Fibroblast of skin of abdomen (primary cell): ENCODE measurements at places on chromosomes 2 and 18.

DNA sequence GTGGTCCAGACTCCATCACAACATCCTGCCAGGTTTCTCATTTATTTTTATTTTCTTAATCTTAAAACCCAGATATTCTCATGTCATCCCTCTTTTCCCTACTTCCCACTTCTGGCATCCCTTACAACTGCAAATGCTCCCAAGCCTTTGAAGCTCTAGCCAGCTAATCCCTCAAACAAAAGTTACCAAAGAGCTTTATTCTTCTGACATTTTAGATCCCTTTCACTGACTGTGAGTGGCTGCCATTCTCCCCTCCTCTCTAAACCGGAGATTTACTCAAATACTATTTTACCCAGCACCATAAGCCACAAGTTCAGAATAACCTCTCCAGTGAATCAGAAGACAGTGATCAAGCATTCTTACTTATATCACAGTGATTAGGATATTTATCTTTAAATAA is 569.0 kb upstream of the SYT4 start:
- DNase-seq = no peak

DNA sequence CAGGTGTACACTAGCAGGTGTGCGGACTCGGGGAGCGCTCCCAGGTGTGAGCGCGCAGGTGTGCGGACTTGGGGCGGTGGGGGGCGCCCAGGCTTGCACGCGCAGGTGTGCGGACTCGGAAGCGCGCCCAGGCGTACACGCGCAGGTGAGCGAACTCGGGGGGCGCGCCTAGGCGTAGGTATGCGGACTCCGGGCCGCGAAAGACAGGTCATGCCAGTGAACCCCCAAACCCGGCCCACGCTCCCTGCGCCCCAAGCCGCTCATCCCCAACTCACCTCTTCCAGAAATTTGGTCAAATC is 342 bp downstream of the CYB5A start:
- DNase-seq = no peak

GRCh38 chr2:203693242-203693879 is 13.1 kb upstream of the CD28 start:
- DNase-seq = no peak

GRCh38 chr2:164114937-164115336 is 379.1 kb upstream of the FIGN start:
- DNase-seq = no peak

GRCh38 chr18:30957066-30957465 is 85.5 kb downstream of the DSC3 start:
- no peak for DNase-seq
